ENCODE measurements at places on chromosomes 4 and X.

GRCh38 chr4:47128991-47129390 lies 97.6 kb downstream of the GABRB1 start:
- no peak for DNase-seq

DNA sequence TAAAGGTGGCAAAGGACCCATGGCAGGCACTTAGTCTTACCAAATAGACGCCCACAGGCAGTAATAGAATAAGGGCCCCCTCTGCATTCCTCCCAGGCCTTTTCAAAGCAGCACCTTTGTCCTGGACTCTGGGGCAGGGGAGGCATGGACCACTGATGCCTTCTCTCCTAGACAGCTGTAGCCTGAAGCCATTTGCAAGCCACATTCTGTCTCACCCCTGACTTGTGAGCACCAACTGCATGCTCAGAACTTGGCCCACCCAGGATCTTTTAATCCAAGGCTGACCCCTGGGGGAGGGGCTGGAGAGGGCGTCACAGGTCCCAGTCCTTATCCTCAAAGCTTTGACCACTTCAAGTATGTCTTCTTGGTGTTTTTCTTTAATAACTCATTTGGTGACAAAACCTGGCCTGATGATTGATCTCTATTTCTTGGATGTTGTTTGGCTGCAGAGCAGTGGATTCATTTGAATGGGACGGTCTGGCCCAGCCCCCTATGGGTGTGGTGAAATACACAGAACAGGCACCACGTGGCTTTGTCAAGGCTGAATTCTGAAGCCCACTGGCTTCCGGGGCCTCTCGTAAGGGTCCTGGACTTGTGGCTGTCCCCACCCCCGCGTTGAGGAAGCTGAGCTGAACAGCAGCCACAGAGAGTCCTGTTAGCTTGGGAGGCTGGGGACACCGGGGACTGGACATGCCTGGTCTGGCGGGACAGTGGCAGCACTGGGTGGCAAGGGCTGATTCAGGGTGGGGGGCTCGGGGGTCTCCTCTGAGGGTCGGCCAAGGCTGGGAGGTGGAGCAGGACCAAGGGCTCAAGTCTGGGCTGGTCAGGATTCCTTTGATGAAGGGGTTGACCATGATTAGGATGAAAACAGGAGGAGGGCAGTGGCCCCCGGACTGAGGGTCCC lies 36.6 kb downstream of the ADRA2C start:
- DNase-seq, result no peak

GRCh38 chrX:54920610-54921426 lies at the start of gene TRO:
TSS of gene TRO (plus strand) at chrX:54920824. CDS start at chrX:54922247, 1,423 bp downstream.
- no peak for DNase-seq

DNA sequence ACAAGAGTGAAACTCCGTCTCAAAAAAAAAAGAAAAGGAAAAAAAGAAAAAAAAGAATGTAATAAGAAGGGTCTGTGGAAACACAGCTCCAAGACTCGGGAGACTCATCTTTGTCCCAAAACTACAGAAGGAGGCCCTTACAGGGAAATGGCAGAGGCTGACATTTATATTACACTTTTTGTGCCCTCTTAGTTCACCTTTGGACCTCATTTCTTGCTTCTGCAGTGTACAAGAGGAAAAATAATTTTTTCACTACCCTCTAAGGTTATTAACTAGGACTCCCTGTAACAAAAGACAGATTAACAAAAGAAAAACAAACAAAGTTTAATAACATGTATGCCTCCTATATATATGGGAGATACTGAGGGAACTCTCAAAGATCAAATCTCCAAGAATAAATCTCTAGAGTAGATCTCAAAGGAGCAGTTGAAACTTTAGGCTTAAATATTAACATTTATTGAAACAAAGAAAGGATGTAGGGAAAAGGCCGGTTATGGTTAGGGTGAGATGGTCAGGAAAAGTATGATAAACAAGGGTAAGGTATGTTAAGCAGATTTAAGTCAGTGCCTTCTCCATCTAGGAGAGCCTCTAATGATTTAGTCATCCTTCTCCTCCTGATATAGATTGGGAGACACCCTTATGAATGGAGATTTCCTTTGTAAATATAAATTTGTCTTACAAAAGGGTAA lies 121.3 kb upstream of the JADE1 start:
- no peak for DNase-seq

GRCh38 chr4:125021189-125021588 lies 293.6 kb upstream of the FAT4 start:
- no peak for DNase-seq

GRCh38 chr4:182548156-182548555 lies 305.0 kb downstream of the TENM3 start:
- no peak for DNase-seq

DNA sequence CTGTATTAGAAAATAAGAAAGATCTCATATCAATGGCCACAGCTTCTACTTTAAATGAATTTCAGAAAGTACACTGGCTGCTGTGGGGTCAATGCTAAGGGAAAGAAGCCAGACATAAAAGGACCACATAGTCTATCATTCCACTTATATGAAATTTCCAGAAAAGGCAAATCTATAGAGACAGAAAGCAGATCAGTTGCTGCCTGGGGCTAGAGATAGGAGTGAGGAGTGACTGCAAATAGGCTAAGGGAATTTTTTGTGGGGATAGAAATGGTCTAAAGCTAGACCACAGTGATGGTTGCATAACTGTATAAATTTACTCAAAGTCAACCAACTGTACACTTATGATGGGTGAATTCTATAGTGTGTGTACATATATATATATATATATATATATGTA lies 8.3 kb downstream of the GAB3 start:
- DNase-seq, result no peak

- DNase-seq, result no peak
Measured at GRCh38 chrX:40759374-40759773, 24.0 kb upstream of the MED14 start.

DNA sequence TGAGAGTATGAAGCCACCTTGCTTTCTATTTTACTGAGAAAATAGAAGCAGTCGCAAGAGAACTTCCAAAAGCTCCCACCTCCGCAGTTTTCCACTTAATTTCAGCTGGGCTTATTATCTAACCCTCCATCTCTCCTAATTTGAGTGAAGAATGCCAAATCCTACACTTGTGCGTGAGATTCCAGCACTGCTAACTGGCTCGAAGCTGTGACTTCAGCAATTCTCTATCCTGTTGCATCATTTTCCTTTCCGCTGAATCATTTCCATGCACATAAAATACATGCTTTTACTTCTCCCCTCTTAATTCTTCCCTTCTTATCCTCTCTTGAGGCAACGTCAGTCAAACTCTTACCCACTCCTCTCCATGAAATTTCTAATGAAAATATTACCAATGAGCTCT lies 189.5 kb downstream of the GASK1B start:
- no peak for DNase-seq

DNA sequence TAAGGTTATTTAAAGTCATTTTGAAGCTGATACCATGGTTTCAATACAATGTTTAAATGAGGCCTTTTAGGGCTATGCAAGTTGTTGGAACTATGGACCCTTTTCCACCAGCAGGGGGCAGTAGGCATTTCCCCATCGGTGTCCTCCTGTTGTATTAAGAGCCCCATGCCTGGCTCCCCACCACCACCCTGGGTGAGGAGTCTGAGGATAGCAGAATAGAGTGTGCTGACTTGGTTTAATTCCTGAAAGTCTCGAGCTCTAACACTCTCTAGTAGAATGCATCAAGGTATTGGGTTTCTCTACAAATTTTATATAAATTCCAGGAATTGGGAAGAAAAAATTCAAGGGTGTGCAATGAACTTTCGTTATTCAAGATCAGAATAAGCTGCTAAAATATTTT lies 234.8 kb upstream of the JADE1 start:
- DNase-seq, result peak; percentile 45

DNA sequence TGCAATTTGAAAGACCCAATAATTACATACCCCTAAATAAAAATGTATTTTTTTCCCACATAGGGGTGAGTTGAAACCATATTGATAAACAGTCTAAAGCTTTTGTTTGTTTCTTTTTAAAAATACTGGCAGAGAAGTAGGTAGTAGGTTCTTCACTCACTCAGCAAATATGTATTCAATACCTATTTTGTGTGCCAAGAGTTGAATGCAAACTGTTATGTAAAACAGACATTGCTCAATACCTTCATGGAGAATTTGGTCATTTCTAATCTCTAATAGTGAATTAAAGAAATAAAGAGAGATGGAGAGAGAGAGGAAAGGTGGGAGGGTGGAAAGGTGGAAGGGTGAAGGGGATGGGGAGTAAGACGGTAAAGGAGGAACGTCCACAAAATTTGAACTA lies 589.9 kb upstream of the GNPDA2 start:
- no peak for DNase-seq

DNA sequence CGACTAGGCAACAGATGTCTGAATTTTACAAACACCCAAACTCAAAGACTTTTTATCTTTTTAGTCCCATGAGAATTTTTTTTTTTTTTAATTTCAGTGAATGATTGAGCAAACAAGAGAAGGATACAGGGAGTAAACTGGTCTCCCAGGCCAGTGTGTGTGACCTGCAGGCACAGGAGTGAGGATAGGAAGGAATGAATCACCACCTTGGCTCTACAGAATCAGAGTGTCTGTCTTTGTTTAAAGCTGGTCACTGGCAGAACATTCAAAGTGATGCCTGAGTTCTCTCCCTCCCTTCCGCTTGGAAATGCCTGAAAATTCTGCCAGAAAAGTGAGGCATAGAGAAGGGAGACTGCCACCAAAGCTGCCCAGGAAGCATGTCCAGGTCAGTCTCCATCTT lies 69.5 kb downstream of the PARM1 start:
- DNase-seq, result no peak

- DNase-seq, result no peak
Measured at GRCh38 chrX:47217121-47217851, 1.2 kb upstream of the CDK16 start.

- DNase-seq, result no peak
Measured at GRCh38 chr4:54224996-54225597, 4.0 kb upstream of the PDGFRA start.

- no peak for DNase-seq
Measured at GRCh38 chr4:185799442-185799841, 12.6 kb downstream of the SORBS2 start.

DNA sequence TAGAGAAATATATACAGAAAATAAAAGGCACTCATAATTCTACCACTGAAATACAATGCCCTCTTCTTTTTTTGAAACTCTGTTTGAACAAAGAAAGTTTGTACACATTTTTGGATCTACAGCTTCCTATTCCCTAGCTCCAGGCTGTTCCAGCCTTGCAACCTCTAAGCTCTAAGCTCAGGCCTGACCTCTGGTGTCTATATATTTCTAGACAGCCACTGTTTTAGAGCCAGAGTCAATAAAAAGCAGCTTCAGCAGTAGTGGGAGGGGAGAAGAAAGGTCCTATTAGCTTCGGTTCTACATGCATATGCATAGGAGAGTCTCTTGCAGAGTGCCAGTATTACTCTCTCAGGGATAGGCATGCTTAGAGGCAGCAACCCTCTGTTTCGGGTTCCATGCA lies 39.7 kb downstream of the CLDN2 start:
- no peak for DNase-seq

- DNase-seq, result no peak
Measured at GRCh38 chr4:41432881-41433280, 105.1 kb upstream of the LIMCH1 start.

- no peak for DNase-seq
Measured at GRCh38 chrX:20967725-20968124, 406.5 kb upstream of the CNKSR2 start.

DNA sequence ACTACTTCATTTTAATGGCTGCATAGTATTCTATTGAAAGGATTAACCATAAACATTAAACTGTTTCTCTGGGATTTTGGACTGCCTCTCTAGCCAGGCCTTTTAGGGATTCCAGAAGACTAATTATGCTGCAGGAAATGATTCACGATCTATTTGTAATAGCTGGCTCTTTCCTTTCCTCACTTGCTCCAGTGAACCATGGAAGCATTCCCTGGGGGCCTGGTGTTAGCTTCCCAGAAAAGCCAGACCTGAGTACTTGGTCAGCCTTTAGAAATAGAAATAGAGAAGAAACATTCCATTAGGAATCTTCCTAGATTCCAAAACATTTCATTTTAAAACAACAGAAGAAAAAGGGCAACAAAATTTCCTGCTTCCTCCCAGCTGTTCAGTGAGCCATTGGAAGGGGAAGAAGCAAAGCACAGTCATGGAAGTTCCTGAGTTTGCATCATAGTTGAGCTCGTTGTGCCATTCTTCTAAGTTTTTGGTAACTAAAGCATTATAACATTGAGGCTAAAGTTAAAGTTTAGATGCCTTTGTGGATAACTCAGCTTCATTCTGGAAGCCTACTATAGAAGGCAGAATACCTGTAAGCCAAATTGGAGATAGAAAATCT lies 83.5 kb downstream of the NPNT start:
- no peak for DNase-seq

DNA sequence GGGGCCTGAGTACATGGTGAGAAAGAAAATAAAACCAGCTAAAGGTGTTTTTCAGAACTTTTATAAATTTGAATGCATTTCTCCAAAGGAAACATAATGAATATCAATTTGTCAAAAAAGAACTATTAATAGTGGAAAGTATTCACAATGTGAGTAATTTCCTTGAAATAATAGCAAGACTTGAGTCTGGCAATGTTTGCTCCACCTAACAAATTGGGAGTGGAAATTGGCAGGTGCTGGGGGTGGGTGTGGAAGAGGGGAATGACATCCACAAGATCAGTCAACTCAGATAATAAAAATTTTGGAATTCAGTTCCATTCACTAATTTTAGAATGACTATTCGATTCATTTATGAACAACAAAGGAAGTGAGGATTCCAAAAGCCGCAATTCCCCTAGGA lies 884.8 kb upstream of the SLIT2 start:
- DNase-seq, result no peak

GRCh38 chr4:151716324-151716723 lies 44.5 kb downstream of the GATB start:
- no peak for DNase-seq

DNA sequence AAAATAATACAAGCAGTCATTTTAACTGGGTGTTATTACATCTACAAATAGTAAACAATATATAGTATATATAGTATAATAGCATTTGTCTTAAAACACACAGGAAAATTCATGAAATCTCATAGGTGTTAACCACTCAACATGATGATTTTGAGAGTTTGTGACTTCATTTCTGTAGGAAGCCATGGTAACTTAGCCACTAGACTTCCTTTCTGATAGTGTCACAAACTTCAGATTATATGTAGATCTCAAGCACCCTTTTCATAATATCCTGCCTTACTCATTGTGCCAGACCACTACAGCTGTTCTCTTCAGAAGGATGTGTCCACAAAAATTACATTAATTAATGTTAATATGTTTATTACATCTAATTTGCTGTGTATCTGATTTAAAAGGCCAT lies 1250.6 kb downstream of the ADGRL3 start:
- no peak for DNase-seq

DNA sequence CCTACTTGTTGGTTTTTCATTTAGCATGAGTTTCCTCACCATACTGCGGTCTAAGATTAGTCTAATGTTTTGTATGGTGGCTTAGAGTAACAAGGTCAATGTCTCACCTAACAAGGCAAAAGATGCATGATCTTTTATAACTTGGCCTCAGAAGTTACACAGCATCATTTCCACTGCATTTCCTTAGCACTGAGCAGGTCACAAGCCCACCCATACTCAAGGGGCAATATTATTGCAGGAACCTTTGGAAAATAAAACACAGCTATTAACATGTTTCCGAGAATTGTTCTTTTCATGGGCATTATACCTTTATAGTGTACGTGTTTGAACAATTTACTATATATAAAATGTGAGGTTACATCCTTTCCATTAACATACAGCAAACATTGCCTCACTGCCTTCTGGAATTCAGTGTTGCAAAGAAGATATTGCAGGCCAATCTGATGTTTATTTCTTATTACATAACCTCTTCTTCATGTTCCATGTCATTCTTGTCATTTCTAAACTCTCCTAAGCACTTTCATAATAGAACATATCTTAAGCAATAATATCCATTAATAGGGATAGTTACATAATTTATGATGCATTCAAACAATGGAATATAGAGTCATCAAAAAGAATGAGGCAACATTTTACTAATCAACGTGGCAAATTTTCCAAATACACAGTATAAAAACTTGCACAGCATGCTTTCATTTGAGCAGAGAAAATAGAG lies 153.8 kb downstream of the AREG start:
- peak; percentile 37 for DNase-seq

Data from AML-193 (cell line).